Kidney (tissue), 22 donors: ENCODE measurements at places on chromosomes 3 and 15.

- DNase-seq, result no peak
Observed at GRCh38 chr3:179933080-179933479, 103.7 kb downstream of the PEX5L start.

- no peak for DNase-seq
Observed at GRCh38 chr3:187774185-187774789, 29.0 kb upstream of the BCL6 start.

GRCh38 chr3:171200052-171200749 lies 173.7 kb upstream of the SLC2A2 start:
- DNase-seq, result no peak

DNA sequence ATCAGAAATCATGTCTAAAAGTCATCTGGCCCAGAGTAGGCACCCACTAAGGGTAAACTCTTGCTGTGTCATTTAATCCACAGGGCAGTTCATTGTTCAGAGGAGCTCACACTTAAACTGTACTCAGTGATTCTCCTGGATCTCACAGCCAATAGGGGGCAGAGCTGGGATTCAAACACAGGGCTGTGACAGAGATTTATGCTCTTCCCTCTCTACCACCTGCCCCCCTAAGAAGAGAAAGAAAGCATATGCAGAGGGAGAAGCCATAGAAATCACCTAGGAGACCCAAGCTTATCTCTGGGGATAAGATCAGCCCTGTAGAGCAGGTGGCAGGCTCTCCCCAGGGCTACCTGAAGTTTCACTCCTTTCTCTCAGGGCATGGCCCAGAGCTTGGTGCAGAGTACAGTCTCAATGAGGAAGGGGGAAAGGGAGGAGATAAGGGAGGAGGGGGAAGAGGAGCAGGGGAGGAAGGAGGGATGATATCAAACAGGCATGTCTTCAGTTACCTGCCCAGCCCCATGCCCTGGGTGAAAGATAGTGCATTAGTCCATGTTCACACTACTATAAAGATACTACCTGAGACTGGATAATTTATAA lies 51.8 kb upstream of the ADPGK start:
- DNase-seq, result peak; percentile 39

- no peak for DNase-seq
Observed at GRCh38 chr3:134342259-134342658, 32.0 kb downstream of the AMOTL2 start.

GRCh38 chr3:59609657-59610348 lies 560.0 kb upstream of the CFAP20DC start:
- DNase-seq, result peak; percentile 82

DNA sequence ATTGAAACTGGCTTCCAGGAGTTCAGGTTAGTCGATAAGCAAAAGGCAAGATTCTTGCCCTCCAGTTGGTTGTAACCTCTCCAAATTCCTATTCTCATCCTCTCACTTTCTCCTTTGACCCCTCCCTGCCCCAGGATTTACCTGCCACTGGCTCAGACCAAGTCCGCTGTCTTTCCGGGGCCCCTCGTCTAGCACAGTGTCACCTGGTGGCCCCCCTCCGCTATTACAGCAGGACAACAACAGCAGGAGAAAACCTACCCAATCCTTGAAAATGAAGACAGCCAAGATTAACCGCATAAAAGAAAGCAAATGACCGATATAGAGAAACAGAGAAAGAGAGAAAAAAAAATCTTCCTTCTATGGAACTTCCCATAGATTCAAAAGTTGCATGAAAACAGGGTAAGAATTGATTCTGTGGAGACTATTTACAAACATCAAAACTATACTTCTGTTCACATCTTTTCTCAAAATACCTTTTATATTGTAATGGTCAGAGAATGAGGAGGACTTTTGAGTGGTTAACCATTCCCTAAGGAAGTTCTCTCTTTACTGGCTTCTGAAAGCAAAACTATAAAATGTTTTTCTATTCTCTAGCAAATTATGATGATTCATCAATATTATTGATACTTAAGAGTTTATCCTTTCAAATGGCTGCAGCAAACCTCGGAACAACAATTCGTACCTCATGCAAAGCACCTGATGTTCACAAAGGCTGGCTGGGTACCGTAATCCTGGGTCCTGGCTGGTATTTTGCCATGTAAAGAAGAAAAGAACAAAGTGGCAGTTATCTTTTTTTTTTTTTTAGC lies 10.0 kb upstream of the ST8SIA2 start:
- peak; percentile 23 for DNase-seq

GRCh38 chr3:84825817-84826216 lies 133.0 kb upstream of the CADM2 start:
- DNase-seq, result no peak

DNA sequence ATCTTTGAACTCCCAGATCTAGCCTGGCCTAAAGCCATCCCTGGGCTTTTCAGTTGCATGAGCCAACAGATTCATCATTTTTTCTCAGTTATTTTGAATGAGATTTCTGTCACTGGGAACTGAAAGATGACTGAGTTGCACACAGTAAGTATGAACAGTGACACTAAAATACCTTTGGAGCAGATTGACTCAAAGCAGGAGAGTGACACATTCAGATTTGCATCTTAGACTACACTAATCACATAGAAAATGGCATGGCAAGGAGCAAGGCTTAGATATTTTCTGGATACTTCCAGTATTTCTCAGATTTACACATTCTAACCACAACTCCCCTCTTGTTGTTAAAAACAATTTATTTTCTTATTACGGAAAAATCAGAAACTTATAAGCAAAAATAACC lies 32.8 kb downstream of the SEC62 start:
- no peak for DNase-seq

DNA sequence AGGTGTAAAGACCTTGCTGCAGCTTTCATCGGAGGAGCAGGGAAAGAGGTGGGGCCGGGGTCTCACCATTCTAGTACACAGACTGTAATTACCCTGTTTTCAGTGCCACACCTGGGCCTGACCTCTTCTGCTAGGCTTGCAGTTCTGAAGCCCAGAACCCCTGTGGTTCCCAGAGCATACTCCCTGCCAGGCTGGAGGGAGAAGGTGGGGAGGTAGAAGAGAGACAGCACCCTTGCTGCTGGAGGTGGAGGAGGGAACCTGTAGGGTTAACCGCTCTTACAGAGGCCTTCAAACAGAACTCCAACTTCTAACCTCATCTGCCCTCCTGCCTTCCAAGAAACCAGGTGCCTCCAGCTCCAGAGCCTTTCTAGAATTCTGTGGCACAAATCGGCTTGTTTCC lies 27.0 kb downstream of the PCOLCE2 start:
- DNase-seq, result no peak

GRCh38 chr15:34810443-34811129 lies 15.2 kb upstream of the ACTC1 start:
- no peak for DNase-seq

DNA sequence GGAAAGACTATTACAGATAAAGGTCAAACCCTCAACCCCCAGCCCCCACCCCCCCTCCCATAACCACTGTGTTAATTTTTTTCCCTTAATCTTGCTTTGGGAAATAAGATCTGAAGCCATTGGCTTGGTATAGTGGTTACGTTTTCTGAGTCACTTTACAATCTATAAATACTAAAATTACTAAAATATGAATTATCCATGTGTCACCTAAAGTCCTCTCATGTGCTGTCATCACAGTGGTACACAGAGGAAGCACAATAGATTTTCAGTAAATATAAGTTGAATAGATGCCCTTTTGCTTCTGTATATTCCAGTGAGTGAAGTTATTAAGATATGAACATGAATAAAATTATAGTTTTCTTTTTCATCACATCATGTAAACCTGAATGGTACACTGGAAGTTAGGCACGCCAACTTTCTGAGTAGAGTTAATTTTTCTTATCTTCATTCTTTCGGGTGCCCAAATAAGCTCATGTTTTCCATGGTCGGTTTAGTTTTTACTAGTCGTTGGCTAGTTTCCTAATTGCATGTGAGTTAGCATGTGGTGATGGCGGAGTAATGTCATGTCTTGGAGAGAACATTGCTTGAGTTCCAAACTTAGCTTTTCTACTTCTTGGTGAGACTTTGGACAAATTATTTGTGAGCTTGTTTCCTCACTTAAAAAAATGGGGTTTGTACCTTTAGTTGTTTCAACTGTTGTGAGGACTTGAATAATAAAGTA lies 11.5 kb downstream of the PPP4R2 start:
- no peak for DNase-seq

DNA sequence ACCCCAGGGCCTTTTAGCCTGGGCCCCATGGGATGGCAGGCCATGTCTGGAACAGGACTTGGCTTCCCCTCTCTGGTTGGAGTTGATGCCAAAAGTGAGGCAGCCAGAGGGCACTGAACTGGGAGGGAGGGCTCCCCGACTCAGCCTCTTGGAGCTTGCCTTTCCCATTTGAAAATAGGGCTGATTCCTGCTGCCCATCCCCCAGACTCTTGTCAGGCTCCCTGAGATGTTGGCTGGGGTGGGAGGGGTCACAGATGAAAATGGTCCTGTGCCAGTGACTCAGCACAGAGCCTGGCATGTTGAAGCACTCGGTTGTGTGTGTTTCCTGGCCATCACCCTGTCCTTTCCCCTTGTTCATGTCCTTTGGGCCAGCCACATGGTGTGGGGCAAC lies 6.6 kb downstream of the PPCDC start:
- peak; percentile 52 for DNase-seq

GRCh38 chr3:50304601-50305000 lies 1.2 kb upstream of the HYAL1 start:
- no peak for DNase-seq

GRCh38 chr15:31200735-31201151 lies 99.2 kb upstream of the TRPM1 start:
- peak; percentile 87 for DNase-seq

DNA sequence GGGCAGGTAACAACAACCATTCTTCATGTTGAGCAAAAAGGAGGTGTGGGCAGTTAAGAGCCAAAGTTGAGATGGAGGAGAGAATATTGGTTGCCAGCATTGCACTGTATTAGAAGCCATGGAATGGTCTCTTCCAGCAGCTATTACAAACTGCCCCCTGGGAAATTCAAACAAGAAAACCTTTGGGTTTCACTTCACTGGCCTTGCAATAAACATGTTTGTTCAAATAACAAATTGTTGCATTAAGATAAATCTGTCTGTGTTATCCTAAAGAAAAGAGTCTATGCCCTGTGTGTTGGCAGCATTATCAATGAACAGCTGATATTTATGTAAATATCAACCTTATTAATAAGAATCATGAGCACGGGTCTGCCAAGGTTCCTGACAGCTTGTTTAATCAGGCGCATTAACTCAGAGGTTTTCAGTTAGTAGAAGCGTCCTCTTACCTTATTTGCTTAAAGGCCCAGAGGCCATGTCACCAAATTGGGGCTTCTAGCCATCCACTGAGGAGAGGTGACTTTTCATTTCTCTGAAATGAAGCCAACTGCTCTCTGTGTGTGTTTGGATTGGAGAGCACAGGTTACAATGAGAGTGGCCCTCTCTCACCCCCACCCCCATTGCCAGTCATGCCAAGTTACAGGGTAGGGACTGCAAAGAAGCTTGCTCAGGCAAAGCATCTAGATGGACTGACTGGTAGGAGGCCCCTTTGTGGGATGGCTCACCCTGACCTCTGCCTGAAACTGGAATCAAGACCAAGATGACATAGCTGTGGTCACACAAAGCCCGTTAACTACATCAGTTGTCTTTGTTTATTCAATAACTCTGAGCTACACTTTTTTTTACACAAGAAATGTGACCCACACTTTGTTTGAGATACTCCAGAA lies 10.5 kb downstream of the FILIP1L start:
- peak; percentile 23 for DNase-seq

- no peak for DNase-seq
Observed at GRCh38 chr3:88057630-88058305, 1.0 kb downstream of the CGGBP1 start.

GRCh38 chr3:49703443-49703927 lies 14.1 kb downstream of the RNF123 start:
- DNase-seq, result peak; percentile 68

DNA sequence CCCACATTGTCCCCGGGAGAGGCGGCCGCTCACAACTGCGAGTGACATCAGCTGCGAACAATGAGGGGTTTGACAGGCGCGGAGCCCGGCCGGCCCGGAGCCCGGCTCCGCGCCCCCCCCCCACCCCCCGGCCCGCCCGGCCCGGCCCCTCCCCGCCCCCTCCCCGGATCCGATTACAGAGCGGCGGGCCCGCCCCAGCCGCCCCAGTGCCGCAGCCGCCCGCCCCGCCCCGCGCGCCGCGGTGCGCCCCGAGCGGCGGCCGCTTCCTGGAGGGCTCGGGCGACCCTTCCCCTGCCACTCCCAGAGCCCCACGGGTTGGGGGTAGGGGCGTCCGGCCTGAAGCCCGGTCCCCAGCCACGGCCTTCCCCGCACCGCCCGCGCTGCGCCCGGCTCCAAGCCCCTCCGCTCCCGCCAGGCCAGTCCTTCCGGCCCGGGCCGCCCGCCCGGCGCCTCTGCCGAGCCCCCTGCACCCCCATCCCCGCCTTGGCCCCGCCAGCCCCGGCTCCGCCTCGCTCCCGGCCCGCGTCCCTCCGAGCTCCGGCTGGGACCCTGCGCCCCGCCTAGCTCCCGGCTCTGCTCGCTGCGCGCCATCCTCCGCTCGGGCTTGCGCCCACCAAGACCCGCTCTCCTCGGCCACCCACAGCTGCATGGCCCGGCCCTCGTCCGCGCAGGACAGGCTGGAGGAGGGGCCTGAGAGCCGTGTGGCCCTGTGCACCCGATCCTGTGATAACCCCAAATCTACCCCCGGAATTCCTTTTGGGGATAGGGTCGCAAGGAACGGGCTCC lies at the start of gene PCBP4:
Gene PCBP4, minus strand, starts transcription at position 71 of the 786 bp plus-strand sequence. CDS start 6,214 bp downstream, outside the sequence.
- DNase-seq, result peak; percentile 68

DNA sequence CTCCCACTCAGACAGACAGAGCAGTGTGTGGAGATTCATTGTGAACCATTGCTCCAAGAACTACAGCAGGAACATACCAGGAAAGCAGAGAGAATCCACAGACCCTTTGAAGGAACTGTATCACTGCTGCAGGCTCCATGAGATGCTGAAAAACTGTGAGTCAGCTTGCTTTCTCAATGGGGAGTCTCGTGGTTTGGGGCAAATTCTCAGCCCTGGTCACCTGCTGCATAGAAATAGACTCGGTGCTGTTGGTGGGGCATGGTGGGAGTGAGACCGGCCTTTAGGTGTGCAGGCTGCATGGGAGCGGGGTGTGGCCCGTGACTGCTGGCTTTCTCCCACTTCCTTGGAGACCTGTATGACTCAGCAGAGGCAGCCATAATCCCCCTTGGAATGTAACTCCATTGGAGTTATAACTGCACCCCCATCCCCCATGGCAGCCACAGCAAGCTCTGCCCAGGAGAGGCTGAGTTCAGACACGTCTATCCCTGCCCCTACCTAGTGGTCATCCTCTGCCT lies 35.6 kb downstream of the ALCAM start:
- peak; percentile 35 for DNase-seq

GRCh38 chr3:122987736-122988319 lies 39.7 kb downstream of the SEMA5B start:
- no peak for DNase-seq

- DNase-seq, result no peak
Observed at GRCh38 chr15:101807345-101807945, 4.1 kb downstream of the OR4F6 start.
